ENCODE measurements at places on chromosomes 16 and 17.

- no peak for DNase-seq
Observed at GRCh38 chr17:66262767-66263166, 33.6 kb upstream of the APOH start.

DNA sequence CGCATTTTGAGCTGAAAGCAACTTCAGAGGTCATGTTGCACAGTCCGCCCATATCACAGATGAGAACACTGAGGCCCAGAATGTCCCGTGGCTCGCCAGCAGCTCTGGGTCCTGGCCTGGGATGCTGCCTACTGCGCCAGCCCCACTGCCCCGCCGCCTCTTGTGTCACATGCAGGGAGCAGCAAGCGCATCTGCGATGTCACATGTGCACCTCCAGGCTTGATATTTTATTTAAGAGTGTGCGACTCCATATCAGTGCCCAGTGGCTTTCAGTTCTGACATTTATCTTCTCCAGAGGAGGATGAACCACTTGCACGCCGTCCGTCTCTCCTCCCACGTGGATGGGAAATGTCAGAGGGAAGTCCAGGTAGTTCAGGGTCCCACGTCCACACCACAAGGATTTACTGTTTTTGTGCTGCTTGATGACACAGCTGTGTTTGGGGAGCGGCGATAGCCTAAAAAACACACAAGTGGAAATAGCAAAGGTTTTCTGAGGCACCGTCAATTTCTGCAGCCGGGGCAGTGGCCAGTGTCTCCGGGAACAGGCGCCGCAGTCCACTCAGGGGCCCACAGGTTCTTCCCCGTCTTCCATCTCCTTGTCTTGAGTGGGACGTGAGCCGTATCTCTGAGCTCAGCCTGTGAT, 7.0 kb upstream of the RBFOX3 start:
- no peak for DNase-seq

DNA sequence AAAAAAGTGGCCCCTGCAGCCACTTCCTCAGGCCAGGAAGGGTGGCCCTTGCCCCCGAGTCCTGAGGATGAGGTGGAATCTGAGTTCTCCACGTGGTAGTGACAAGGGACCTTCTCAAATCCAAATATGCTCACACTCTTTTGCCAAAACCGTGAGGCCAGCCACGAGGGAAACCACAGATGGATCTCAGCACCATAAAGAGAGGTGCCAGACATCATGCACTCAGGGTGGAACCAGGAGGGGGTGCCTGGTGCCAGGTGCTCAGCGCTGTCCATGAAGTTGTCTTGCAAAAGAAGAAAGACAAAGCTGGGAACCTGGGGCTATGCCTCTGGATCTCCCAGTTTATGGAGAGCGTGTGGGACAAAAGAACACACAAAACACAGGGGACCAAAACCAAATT, 45.2 kb upstream of the MED9 start:
- DNase-seq, result no peak

- no peak for DNase-seq
Observed at GRCh38 chr17:73637866-73638265, 6.4 kb downstream of the SDK2 start.

- no peak for DNase-seq
Observed at GRCh38 chr16:78892951-78893733, 707.4 kb downstream of the MAF start.

DNA sequence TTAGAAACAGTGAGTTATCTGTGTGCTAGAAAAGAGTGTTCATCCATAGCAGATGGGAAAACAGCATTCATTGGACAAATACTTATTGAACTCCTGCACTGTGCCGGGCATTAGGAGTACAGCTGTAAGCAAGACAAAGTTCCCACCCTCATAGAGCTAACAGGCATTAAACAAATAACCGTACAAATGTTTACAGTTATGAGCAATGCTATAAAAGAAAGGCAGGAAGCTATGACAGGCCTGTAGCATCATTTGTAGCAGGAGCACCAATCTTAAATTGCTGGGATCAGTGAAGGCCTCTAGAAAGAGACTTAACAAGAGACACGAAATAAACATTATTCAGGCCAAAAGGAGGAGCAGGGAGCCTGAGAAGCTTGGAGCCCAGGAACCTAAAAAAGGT, 15.6 kb downstream of the SDR42E1 start:
- DNase-seq, result no peak

DNA sequence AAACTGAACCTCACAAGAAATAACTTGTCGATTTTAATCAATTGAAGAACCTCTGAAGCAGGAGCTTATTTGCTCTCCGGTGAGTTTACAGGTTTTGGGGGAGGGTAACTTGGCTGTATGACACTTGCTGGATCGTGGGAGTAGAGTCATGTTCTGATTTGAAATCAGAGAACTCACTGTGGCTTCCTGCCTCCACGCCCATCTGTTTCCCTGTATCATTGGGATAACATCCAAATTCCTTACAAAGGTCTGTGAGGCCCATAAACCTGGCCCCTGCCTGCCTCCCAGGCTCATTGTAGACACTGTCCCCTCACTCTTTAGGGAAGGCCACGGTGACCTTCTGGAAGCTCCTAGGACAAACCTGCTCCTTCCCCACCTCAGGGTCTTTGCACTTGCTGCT, 48.3 kb downstream of the C17orf67 start:
- DNase-seq, result no peak

GRCh38 chr17:56978441-56979090, 635 bp downstream of the SCPEP1 start:
- no peak for DNase-seq

DNA sequence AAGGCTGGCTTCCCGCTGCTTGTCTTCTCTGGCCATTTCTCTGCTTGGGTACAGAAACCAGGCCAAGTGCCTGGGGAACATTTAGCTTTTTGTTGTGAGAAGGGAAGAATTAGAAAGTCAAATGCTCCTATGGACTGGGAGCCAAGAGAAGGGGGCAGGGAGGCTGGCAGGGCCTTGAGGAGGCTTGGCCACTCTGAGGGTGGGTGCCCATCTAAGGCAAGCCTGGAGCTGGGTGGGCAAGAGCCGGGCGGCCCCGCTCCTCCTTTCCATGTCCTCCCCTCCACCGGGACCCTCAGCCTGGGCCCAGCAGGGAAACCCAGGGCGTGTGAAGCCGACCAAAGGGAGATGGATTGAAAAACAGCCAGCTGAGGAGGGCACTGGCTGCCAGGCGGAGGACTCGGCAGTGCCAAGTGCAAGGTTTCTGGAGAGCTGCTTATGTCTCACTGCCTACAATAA, 69.4 kb downstream of the NTN1 start:
- no peak for DNase-seq

DNA sequence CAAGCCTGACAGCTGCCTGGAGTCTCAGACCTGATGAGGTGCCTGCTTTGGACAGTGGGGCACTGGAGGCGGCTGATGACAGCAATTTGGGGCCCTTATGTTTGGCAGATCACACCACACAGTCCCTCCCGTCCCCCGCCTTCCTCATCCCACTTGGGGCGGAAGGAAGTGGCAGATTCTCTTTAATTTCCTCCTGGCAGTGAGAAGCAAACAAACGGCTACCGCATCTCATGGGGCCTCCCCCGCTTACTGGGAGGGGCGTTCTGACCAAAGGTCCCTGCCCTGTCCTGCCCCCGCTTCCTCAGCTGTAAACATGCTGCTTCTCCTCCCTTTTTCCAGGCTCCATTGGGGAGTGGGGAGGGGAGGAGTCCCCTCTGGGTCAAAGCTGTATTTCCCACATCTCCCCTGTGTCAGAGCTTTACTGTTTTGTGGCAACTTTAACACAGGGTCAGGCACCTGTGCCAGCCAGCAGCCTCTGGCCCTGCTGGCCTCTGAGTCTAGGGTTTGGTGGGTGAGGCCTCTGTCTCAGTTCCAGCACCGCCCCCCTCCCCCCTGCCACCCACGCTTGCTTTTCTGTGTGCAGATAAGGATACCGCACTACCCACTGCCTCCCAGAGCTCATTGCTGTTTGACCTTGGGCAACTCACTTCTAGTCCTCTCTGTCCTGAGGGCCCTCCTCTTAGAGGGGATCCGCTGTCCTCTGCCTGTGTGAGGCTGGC, 5.4 kb upstream of the NFATC3 start:
- no peak for DNase-seq

GRCh38 chr16:4184038-4184702, 57.7 kb downstream of the SRL start:
- DNase-seq, result no peak

DNA sequence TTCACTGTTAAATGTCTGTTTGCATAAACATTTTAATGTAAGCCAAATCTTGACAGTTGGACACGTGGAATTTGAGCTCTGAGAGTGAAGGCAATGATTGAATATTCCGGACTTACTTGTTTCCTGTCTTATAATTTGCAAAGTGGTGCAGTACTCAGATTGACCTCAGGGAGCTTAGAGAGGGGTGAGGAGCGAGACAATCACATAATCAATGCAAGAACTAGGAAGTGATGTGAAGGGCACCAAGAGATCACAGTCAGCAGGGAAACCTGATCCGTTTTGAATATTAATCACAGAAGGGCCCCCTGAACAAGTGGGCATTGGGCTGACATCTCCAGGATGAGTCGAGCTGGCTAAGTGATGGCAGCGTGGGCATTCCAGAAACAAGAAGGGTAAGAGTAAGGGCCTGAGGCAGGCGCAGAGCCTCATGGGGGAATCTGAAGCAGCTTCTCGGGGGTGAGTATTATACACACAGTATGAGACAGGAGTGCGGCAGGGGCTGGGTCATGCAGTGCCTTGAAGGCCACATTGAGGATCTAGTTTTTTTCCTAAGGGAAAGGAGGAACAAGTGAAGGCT, 26.1 kb downstream of the TEX2 start:
- DNase-seq, result no peak

- DNase-seq, result no peak
Observed at GRCh38 chr17:77493238-77493820, 352.6 kb downstream of the SEC14L1 start.

DNA sequence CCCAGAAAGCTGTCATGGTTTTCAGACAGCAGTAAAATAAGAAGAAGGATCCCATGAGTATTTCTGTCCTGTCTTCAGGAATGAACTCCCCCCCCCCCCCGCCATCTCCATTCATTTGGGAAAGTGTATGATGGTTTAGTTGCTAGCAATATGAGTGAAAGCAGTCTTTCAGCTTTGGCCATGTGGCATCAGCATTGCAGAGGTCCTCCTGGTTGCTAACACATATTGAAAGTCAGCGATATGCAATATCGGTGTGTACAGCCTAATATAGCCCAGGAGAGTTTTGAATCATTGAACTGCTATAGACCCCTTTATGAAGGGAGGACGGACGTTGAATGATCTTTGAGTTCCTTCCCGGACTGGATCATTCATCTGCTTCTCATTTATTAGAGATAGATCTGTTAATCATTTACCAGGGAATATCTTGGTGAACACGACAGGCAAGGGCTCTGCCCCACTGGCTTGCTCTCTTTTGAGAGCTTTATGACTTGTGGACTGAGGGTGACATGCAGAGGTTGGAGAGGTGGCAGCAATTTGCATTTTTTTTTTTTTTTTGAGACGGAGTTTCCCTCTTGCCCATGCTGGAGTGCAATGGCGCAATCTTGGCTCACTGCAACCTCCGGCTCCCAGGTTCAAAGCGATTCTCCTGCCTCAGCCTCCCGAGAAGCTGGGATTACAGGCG, 25.2 kb downstream of the DEF8 start:
- DNase-seq, result no peak

DNA sequence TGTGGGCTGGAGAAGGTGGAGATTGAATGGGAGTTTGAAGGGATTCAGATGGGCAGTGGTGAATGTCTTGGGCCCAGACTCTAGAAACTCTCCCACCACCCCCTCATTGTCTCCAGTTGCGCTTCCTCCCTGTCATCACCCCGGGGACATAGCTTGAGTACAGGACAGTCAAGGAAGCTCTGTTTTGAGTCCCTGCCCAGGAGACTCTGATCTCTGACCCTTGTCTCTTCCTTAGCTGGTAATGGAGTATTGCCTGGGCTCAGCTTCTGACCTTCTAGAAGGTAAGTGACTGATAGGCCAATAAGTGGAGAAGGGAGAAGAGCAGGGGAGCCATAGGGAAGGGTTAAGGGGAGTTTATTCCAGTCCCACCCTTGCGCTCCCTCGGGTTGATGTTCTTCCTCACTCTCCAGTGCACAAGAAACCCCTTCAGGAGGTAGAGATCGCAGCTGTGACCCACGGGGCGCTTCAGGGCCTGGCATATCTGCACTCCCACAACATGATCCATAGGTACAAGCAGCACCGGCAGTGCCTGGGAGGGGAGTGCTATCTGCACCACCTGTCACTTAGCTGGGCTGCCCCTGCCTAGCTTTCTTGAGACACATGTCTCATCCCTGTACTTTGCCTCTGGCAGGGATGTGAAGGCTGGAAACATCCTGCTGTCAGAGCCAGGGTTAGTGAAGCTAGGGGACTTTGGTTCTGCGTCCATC, 5.0 kb downstream of the TAOK2 start:
- DNase-seq, result no peak

DNA sequence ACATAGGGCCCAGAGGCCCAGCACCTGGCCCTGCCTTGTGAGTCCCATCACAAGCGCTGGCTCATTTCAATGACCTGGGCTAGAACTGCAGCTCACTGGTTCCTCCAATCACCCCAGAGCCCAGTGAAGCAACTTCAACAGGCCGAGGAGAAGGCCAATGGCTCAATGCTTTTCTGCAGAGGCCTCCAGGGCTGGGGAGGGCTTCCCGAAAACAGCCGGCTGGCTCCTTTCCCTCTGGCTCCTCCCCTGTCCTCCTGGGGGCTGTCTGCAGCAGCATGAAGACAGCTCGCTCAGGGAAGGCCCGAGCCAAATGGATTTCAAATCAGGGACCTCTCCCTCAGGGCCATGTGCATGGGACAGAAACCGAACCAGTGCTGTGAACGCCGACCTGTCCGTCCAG, 121.6 kb downstream of the ZNF423 start:
- no peak for DNase-seq

- DNase-seq, result no peak
Observed at GRCh38 chr16:24013864-24014645, 178.3 kb downstream of the PRKCB start.

DNA sequence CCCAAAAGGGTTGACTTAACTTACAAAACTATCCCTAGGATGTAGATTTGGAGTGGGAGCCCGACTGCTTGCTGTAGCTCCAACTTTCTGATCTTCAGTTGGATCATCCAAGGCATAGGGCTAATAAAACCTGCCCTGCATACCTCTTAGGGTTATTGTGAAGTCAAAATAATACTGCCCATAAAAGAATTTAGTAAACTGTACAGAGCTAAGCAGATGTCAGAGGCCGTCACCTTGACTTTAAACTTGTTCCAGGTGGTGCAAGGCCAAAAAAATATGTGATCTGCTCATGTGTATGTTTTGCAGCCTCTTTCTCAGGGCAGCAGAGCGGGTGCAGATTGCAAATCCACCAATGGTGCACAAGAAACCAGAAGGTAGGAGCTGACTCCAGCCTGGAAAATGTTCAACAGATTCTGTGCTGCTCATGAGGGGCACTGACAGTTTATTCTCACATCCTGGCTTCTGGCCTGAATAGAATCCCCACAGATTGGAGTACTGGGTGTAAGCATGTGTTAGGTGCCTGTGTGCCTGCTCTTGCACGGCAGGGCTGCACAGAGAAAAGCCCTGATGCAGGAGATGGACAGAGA, 180.7 kb downstream of the MAP2K4 start:
- DNase-seq, result no peak

Measured in HFF-Myc (cell line).